Fibroblast of lung (primary cell): ENCODE measurements at places on chromosomes 7 and 10.

DNA sequence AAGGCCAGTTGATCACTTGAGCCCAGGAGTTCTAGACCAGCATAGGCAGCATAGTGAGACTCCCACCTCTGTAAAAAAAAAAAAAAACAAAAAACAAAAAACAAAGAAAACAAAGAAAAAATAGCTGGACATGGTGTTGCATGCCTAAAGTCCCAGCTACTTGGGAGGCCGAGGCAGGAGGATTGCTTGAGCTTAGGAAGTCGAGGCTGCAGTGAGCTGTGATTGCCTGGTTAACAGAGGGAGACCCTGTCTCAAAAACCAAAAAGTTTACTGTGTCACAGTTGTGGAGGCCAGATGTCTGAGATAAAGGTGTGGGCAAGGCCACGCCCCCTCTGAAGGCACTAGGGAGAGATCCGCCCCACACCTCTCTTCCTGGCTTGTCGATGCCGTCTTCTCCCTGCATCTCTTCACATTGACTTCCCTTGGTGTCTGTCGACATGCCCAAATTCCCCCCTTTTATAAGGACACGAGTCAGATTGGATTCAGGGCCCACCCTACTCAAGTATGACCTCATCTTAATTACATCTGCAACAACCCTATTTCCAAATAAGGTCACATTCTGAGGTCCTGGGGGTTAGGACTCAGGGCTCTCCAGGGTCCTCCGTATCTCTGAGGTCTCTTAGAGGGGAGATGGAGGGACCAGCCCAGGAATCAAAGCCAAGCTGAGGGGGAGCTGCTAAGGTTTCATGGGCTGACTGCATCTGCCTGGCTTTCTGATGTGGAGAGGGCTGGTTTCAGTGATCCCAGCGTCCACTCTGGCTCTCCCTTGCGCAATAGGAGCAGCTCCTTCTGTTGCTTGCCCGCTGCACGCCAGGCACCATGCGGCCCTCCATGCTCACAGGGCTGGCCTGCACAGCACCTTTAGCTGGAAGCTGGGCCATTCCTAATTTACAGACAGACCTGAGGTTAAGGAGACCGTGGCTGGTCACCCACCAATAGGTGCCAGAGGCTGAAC lies 23.1 kb downstream of the AGAP3 start:
- DNase-seq: no peak

DNA sequence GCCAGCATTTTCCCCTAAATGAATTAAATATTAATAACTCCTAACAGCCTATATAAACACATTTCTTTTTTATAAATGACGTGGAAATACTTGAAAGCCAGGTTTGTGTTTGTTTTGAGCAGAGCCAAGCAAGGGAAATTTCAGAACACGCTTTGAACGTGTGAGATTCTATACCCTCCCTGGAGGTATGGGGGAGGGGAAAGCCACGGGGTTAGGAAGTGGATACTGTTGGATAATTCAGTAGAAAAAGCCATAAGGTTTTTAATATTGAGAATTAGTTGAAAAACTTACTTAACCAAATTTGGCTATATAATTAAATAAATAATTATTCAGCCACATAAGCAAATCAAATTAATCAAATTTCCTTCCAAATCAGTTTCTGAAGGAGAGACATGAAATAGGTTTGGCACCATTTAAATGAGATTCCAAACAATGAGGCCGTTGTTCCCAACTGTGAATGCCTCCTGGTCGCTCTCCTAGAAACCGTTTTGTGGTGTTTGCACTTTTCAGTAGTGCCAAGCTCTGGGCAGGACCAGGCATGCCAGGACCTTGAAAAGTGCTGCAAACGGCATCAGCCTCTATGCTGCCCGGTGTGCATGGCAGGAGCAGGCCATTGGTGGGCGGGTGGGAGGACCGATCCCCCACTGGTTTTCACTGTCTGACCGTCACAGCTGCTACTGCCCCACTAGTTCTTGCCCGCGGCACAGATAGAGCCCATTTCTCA lies 88.1 kb downstream of the SEPTIN14 start:
- DNase-seq: no peak

DNA sequence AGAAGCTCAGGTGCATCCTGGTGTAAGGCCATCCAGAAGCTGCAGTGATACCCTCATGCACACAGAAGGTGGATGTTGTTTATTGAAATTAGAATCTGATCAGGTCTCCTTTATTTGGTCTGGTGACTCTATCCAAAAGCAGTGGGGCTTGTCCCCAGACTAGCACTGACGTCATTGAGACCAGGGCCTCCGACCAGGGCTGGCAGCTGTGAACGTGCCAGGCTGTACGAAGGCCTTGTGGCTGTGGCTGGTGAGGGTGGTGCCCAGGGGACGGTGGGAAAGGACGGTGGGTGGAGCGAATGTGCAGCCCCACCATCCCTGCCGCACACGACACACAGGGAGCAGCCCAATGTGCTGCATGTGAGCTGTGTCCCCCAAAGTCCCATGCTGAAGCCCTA lies 160.0 kb downstream of the ADARB2 start:
- DNase-seq: no peak

- no peak for DNase-seq
Measured at GRCh38 chr7:27119412-27119911, 11.1 kb downstream of the HOXA4 start.

- DNase-seq: peak; percentile 99
Measured at GRCh38 chr7:130489140-130489983, 2.5 kb upstream of the MEST start.

DNA sequence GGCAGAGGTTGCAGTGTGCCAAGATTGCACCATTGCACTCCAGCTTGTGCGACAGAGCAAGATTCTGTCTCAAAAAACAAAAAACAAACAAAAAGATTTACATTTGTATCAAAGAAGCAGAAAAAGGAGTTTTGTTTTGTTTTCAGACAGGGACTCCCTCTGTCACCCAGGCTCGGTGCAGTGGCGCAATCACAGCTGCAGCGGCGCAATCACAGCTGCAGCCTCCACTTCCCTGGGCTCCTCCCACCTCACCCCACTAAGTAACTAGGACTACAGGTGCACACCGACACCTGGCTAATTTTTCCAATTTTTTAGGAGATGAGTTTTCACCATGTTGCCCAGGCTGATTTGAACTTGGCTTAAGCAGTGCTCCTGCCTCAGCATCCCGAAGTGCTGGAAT lies 1.8 kb downstream of the ARMC10 start:
- no peak for DNase-seq

- DNase-seq: peak; percentile 68
Measured at GRCh38 chr10:79445977-79446757, 743 bp upstream of the ZCCHC24 start.

DNA sequence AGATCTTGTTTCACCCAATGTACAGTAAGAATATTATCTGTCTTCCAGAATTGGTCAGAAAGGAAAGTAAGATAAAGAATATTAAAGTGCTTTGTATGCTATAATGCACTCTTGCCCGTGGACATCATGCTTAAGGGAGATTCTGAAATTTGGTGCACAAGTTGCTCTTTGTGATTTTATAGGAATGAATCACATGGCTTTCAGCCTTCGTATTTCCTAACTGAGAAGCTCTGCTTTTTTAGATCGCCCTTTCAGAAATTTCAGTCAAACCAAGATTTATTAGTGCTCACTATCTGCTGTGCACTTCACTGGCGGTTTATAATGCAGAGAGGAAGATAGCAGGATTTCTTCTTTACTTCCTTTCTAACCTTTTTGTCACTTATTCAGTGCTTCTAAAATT lies 1248.5 kb upstream of the LRRN3 start:
- no peak for DNase-seq

DNA sequence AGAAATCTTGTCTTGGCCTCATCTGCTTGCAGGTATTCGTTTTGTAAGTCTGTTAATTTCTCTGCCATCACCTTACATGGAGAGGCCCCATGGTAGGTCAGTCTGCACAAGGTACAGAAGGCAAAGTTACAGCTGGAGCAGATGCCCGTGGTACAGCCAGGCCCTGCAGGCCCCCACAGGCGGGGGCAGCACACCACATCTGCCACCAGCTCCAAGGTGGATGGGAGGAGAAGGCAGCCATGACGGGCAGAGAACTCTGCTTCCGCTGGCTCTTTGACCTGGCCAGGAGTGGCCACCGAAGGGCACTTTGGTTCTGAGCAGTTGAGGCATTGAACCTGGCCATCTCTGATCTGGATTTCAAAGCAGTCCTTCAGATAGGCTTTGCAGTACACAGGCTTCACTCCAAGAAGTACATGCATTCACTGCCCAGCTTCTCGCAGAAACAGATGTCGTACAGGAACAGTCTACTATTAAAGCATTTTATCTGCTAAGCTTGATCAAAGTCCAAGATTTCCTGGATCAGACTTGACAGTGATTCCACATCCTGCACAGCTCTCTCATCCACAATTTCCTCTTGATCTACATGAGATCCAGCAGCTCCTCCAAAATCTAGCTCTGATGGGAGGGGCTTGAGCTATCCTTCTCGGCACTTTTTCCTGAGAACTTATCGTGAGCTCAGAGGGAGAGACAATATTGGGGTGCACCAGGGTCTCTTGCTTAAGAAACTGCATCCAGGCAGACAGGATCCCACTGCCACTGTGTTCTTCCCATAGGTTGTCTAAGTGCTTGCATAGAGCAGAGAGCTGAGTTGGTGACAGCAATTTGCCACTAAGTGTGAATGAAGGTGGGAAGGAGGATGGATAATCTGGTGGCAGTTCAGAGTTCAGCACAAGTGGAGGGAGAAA lies 120.7 kb downstream of the TRRAP start:
- no peak for DNase-seq

- peak; percentile 98 for DNase-seq
Measured at GRCh38 chr7:2109936-2110609, 122.7 kb downstream of the MAD1L1 start.

GRCh38 chr7:2193575-2194305 lies 39.0 kb downstream of the MAD1L1 start:
- no peak for DNase-seq

GRCh38 chr7:19305698-19306097 lies 160.5 kb upstream of the FERD3L start:
- DNase-seq: no peak

DNA sequence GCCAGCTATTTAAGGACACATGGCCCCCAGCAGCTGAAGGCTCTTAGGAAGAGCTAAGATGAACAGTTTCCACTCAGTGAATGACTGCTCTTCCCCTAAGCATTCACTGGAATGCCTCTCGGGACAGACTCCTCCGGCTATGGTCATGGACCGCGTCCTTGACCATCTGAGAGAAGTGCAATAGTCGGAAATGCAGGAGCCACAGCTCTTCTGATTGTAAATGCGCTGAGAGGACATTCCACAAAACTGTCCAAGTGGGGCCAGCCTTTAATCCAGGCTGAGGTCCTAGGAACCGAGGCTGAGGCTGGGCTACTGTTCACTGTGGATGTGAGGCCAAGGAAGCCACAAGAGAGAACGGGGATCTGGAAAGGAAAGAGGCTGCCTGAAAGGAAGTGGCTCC lies 162.0 kb upstream of the TMEM72 start:
- DNase-seq: no peak

DNA sequence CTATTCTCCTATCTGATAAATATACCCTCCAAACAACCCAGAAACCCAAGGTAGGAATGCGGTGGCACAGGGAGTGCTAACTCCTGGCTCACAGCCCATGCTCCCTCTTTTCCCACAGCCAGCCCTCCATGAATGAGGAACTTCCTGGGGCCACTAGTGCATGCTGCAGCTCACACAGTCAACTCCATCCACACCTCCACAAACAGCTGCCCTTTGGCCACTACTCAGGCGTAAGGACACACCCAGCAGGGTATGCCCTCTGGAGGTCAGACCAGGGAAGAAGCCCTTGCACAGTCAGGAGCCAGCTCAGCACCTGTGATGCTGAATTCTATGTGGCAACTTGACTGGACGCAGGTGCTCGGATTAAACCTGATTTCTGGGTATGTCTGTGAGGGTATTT lies 85.2 kb upstream of the PIK3CG start:
- DNase-seq: no peak

- no peak for DNase-seq
Measured at GRCh38 chr10:59435707-59436106, 73.4 kb upstream of the FAM13C start.

DNA sequence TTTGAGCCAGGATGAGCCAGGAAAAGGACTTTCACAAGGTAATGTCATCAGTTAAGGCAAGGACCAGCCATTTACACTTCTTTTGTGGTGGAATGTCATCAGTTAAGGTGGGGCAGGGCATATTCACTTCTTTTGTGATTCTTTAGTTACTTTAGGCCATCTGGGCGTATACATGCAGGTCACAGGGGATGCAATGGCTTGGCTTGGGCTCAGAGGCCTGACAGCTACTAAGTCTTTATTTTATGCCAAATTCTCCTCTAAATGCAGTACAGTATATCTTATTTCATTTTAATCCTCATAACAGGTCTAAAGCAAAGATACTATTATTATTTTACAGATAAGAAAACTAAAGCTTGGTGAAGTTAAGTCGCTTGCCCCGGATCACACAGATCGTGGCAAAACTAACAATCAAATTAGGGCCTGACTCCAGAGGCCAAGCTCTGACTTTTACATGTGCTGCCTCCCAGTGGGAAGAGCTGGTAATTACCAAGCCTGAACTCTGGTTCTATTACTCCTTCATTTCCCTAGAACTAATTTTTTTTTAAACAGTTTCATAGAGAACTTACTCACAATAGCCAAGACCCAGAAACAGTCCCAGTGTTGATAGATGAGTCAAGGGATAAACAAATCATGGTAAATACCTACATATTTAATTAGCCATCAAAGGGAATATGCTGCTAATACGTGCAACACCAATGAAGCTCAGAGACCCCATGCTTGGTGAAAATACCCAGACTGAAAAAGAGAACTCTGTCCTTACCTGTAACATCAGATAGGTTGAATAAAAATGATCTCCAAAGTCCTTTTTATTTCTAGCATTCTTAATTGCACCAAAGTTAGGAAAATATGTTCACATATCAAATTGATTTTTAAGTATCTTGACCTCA lies 35.4 kb downstream of the C7orf25 start:
- DNase-seq: peak; percentile 25

GRCh38 chr10:73095481-73096021 lies 1.1 kb downstream of the P4HA1 start:
- DNase-seq: peak; percentile 87

- peak; percentile 74 for DNase-seq
Measured at GRCh38 chr10:103861505-103861904, 6.1 kb upstream of the SH3PXD2A start.

DNA sequence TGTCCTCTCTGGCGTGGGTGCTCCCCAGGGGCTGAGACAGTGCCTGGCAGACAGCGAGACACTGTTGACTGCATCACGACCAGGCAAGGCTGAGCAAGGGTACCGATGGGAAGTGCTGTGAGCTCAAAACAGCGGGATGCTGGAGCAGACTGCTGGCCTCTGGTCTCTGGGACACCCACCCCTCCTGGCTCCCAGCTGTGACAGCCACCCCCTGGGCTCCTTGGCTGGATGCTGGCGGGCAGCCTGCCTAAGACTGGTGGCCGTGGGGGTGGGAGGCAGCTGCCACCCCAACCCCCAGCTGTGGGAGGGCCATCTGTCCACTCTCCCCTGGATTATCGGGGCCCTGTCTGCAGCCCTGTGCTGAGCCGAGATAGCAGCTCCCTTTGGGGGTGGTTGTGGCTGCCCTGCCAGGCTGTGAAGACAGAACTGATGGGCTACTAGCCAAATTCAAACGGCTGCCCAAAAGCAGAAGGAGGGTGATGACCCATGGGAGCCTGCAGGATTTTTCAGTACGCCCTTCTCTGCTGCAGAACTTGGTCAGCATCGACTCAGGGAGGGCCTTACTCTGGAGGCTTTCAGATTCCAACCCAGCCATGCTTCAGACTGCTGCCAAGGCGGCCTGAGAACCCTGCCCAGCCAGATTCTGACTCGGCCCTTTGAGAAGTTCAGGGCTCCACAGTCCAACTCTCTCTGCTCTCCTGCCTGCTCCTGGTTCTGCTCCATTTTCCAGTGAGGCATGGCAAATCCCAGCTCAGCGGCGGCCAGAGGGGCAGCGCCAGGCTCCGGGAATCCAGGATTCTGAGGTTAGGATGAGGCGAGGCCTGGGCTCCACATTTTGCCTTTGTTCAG lies 125.3 kb downstream of the NEURL1 start:
- DNase-seq: peak; percentile 82
